ENCODE measurements at places on chromosomes 11 and 22. TPM values are rescaled to one million over a fixed set of nuclear protein-coding genes. Genes with fewer than 3 reads are reported as not detected.

DNA sequence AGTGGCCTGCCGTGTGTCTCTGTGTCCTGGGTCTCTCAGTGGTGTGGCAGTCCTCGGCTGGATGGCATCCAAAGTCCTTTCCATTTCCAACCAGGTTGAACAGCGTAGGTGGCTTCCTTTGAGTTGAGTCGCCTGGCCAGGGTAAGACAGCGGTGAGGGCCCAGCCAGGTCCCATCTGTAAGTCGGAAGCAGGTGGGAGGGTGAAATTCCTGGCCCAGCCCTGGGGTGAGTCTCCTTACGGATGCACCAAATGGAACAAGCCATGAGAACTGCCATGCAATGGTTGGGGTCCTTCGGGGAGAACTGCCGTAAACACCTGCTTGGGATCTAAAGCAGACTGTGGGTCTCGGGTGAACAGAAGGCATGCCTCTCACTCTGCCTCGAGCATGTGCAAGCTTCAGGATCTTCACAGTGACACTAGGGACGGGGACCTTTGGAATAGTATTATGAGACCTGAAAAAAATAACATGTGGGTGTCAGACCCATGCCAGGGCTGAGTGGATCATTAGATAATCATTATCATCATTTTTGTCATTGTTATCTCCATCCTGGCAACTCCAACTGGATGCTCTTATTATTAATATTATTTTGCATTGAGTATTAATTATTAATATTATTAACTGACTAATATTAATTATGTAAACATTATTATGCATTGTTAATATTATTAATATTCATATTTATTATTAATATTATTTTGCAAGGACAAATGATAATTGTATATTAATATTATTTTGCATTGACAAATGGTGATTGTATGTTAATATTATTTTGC lies 57.7 kb upstream of the LINC01488 start:
- H3K27ac ChIP-seq = no peak overlapping the region
- no peaks in the 10 kb centered on the region for H3K36me3 ChIP-seq
- peak; percentile 39 for DNase-seq
- peaks cover 21% of the 10 kb centered on the region for H3K4me1 ChIP-seq
- H3K27me3 ChIP-seq = no peaks in the 10 kb centered on the region

- peaks cover 18% of the 10 kb centered on the region for H3K4me1 ChIP-seq
- no peak for DNase-seq
- no peak overlapping the region for H3K4me3 ChIP-seq
- peaks cover 6% of the 10 kb centered on the region for H3K36me3 ChIP-seq
These were observed 2.8 kb upstream of the LZTR1 start for GRCh38 chr22:20979243-20979809.

DNA sequence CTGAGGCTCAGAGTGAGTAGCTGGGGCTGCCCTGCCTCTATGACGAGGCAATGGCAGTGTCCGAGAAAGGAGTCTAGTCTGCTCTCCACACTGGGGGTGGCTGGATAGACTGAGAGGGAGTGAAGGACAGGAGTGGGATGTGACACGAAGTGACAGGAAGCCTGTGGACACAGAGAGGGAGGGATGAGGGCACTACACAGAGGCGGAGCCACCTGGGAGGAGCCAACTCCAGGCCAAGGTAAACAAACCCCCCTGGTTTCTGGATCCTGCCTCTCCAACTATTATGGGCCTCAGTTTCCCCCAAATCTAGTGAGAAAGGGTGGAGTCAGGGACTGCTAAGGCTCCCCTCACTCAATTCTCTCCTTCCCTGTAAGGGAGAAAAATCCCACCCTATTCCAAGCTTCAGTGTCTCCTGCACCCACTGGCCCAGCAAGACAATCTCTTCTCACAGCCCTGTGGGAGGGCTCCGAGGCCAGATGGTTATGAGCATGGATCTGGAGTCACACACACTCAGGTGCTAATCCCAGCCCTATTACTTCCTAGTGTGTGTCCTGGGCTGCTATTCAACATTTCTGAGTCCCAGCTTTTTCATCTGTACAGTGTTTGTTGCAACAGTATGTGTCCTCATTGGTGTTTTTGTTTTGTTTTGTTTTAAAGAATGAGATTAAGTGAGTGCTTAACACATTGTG lies 24.9 kb downstream of the ASPHD2 start:
- H3K4me3 ChIP-seq = no peak overlapping the region
- no peaks in the 10 kb centered on the region for H3K4me1 ChIP-seq
- no peak overlapping the region for H3K27ac ChIP-seq
- DNase-seq = no peak
- H3K36me3 ChIP-seq = peaks cover 64% of the 10 kb centered on the region

DNA sequence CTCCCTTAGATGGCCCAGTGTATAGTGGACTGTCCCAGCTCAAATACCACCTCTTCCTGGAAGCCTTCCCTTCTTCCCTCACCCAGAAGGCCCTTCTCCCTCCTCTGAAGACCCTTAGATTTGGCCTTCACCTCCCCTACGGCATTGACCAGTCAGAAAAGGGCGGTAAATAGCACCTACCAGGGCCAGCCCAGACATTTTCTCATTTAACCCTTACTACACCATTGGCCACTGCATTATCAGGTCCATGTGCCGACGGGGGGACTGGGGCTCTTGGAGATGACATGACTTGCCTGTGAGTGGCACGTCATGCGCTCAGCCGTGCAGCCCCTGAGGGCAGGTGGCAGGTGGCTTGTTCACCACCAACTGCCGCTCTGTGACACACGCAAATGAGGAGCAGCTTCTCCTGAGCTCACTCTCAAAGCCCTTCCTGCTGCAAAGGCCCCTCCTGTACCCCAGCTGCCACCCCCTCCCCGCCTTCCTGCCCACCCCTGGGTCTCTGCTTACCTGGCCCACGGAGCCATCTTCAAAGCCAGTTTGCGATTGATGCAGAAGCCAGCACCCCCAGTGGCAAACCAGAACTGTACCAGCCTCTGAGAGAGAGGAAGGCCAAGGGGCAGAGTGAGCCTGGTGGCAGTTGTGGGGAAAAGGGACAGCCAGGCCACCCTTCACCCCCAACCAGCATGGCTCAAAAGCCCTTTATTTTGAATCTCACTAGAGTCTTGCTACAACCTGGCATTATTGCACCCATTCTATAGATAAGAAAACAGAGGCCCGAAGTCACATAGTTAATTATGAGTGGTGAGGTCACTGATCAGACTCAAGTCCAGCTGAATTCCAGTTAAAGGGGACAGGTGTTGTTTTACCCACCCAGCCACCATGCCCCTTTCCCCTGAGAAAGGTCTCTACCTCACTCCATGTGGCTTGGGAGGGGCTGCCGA lies 9.5 kb downstream of the MFNG start:
- no peak overlapping the region for H3K27ac ChIP-seq
- peaks cover 100% of the 10 kb centered on the region for H3K36me3 ChIP-seq
- no peak overlapping the region for H3K4me3 ChIP-seq
- DNase-seq = no peak
- H3K4me1 ChIP-seq = peaks cover under 1% of the 10 kb centered on the region

DNA sequence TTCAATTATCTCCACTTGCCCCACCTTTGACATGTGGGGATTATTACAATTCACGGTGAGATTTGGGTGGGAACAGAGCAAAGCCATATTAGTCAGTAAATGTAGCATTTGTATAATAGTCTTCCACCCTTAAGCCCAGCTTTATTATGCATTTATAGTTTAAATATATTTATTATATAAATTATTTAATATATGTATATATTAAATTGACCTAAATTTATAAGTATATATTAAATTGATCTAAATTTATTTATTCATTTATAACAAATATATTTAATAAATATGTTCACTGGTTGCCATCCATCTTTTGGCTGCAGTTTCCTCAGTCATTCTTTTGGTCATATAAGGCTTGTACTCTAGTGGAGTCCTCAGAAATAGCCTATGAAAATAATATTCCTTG lies 23.6 kb upstream of the CHORDC1 start:
- H3K4me1 ChIP-seq = no peaks in the 10 kb centered on the region
- H3K36me3 ChIP-seq = no peaks in the 10 kb centered on the region
- no peak for DNase-seq
- H3K27ac ChIP-seq = no peak overlapping the region

The MAPK8IP1 gene
- total RNA-seq = 3.4 TPM

The SRSF8 gene
- 59.0 TPM for total RNA-seq

DNA sequence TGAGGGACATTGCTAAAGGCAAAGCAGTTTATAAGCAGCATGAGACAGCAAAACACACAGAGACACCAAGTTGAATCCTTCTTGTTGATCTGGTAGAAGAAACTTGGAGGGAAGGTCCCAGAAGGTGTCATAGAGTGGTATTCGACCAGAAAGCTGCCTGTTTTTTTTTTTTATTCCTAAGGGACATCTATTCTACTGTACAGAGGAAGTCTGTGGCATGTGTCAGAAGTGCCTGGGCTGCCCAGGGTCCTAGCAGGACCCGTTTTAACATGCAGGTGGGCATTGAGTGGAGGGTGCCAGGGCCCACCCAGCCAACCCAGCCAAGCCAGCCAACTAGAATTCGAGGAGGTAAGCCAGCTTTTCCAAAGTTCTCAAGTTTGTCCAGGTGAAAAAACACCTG lies 68.0 kb upstream of the ATXN10 start:
- H3K4me1 ChIP-seq = no peaks in the 10 kb centered on the region
- H3K36me3 ChIP-seq = no peaks in the 10 kb centered on the region
- no peak for DNase-seq

DNA sequence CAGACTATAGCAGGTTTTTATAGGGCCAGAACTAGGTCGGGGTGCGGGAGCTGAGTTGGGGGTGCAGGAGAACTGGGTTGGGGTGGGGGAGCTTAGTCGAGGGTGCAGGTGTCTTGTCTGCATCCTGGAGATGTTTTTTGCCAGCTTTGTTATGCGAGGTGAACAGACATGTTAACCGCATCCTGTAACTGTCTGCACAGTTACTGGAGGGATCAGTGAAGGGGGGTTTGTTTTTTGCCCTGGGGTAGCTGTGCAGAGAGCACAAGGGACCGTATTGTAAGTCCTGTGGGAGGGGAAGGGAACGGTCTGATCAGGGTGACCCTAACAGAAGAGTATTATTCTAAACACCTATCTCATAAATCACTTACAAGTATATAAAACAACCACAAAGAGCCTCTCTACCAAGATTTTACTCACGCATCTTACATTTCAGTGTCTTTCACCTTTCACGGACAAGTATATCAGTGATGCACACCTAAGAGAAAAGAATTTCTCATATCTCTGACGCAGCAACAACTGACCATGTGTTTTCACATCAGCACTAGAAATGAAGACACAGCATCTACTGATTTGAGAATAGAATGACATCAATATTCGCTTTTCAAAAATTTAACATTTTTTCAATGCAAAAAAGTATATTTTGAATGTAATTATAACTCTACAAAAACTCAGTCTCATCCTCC lies 20.8 kb downstream of the ZNF195 start:
- no peaks in the 10 kb centered on the region for H3K27me3 ChIP-seq
- no peaks in the 10 kb centered on the region for H3K4me1 ChIP-seq
- no peak overlapping the region for H3K4me3 ChIP-seq
- H3K36me3 ChIP-seq = peaks cover 43% of the 10 kb centered on the region
- H3K27ac ChIP-seq = no peak overlapping the region

GRCh38 chr11:70661761-70662501 lies 263.6 kb downstream of the CTTN start:
- H3K4me3 ChIP-seq = peak overlapping the region; percentile 27
- H3K4me1 ChIP-seq = peaks cover 22% of the 10 kb centered on the region
- H3K27ac ChIP-seq = no peak overlapping the region
- H3K27me3 ChIP-seq = peaks cover 36% of the 10 kb centered on the region
- H3K36me3 ChIP-seq = no peaks in the 10 kb centered on the region

GRCh38 chr11:117857734-117858414 lies 18.6 kb downstream of the FXYD6 start:
- H3K27me3 ChIP-seq = no peaks in the 10 kb centered on the region
- no peaks in the 10 kb centered on the region for H3K36me3 ChIP-seq
- peaks cover 37% of the 10 kb centered on the region for H3K4me1 ChIP-seq
- H3K27ac ChIP-seq = no peak overlapping the region
- no peak overlapping the region for H3K4me3 ChIP-seq
- DNase-seq = no peak

GRCh38 chr11:61477727-61478148 lies 30.8 kb upstream of the LRRC10B start:
- H3K4me3 ChIP-seq = no peak overlapping the region
- DNase-seq = peak; percentile 88
- H3K4me1 ChIP-seq = peaks cover 34% of the 10 kb centered on the region
- no peaks in the 10 kb centered on the region for H3K36me3 ChIP-seq
- H3K27ac ChIP-seq = no peak overlapping the region

- H3K27ac ChIP-seq = peak overlapping the region; percentile 90
- H3K36me3 ChIP-seq = no peaks in the 10 kb centered on the region
- no peak for DNase-seq
- H3K4me3 ChIP-seq = no peak overlapping the region
- peaks cover 9% of the 10 kb centered on the region for H3K4me1 ChIP-seq
These were observed 17.0 kb upstream of the SORL1 start for GRCh38 chr11:121435132-121435531.

DNA sequence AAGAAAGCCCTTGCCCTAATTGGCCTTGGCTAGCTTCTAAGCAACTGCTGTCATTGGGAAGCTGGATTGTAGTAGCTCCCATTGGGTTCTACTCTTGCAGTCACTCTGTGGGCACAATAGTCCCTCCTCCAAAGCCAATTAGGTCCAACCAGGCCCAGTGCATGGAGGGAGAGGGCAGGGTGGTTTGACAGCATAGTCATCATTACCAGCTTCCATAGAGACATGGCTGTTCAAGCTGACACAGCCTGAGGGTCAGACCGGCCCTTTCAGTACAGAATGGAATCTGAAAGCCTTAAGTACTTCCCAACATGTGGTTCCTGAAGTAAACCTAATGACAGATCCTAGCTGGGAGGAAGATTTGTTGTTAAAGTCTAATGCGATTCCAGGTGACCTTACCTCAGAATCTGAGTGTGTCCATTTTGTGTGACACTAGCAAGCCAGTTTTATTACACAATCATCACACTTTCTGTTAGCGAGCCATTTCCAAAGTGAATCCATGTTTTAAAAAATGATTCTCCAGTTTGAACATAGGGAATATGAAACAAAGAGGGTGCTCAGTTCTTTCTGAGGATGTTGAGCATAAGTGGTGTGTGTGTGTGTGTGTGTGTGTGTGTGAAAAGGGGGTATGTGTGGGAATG lies 6.9 kb downstream of the PLET1 start:
- no peak overlapping the region for H3K4me3 ChIP-seq
- no peaks in the 10 kb centered on the region for H3K27me3 ChIP-seq
- H3K27ac ChIP-seq = no peak overlapping the region

The PANX3 gene
- total RNA-seq = not detected

- H3K36me3 ChIP-seq = no peaks in the 10 kb centered on the region
- no peak for DNase-seq
- no peak overlapping the region for H3K27ac ChIP-seq
These were observed 28.8 kb downstream of the ZNF70 start for GRCh38 chr22:23722160-23722559.
